Activated CD4-positive, alpha-beta T cell treated with anti-CD3 and anti-CD28 coated beads for 36 hours (primary cell): ENCODE measurements at places on chromosomes 16 and 17.
A peak's percentile ranks its signal among the peaks of the same experiment; 100 is the strongest.

- no peaks in the 10 kb centered on the region for H3K27me3 ChIP-seq
- H3K36me3 ChIP-seq, result peaks cover 15% of the 10 kb centered on the region
- H3K4me1 ChIP-seq, result peaks cover 23% of the 10 kb centered on the region
- H3K27ac ChIP-seq, result no peak overlapping the region
- H3K4me3 ChIP-seq, result no peak overlapping the region
These were observed 378.0 kb downstream of the SLC39A11 start for GRCh38 chr17:72714357-72714966.

DNA sequence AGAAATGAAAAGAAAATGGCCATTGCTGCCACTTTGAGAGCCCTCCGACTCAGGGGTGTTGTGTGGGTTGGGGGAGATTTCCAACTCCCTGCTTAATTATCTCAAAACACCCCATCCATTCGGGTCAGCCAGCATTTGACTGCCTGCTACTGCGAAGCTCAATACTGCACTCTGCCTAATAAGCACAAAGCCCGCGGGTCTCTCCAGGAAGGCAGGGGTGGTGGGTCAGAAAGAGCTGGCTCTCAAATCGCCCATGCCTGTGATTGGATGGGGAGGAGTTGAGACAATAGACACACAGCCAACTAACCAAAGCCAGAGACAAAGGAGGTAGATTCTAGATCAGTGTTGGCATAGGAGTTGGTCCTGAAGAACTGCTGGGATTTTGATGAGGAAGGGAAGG lies 2.3 kb upstream of the XAF1 start:
- peak; percentile 16 for DNase-seq
- H3K4me1 ChIP-seq, result peaks cover 53% of the 10 kb centered on the region
- H3K27ac ChIP-seq, result peak overlapping the region; percentile 79
- peaks cover 14% of the 10 kb centered on the region for H3K36me3 ChIP-seq
- no peak overlapping the region for H3K4me3 ChIP-seq

- H3K27me3 ChIP-seq, result peaks cover 3% of the 10 kb centered on the region
- H3K36me3 ChIP-seq, result peaks cover 18% of the 10 kb centered on the region
- H3K4me1 ChIP-seq, result peaks cover 22% of the 10 kb centered on the region
- H3K27ac ChIP-seq, result no peak overlapping the region
These were observed 330 bp downstream of the CASKIN2 start for GRCh38 chr17:75514919-75515495.

DNA sequence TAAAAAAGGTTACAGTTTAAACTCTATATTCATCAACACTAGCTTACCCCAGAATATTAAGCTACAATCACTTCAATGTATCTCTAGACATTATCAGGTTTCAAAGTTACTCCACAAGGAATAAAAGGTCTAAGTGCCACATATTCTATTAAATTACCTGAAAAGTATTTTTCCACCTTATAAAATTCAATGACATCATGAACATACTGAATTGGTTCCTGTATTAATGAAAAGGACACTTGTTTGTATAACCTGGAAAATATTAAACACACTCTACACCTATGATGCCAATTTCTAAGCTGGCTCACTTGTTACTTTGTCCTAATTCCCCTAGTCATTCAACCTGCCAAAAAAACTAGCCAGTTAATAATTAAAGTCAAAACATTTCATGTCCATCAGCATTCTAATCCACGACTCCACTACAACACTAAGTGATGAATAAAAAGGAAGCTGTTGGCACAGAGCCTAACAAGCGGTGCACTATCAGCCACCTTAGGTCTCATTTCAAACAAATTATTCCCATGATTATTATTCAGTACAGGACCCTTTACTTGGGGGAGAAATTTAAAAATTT lies 12.2 kb downstream of the MED13 start:
- no peak for DNase-seq
- no peak overlapping the region for H3K27ac ChIP-seq
- peaks cover 40% of the 10 kb centered on the region for H3K36me3 ChIP-seq
- H3K27me3 ChIP-seq, result no peaks in the 10 kb centered on the region
- H3K4me3 ChIP-seq, result no peak overlapping the region
